ENCODE measurements at places on chromosomes 6 and 20.
A peak's percentile ranks its signal among the peaks of the same experiment; 100 is the strongest.

DNA sequence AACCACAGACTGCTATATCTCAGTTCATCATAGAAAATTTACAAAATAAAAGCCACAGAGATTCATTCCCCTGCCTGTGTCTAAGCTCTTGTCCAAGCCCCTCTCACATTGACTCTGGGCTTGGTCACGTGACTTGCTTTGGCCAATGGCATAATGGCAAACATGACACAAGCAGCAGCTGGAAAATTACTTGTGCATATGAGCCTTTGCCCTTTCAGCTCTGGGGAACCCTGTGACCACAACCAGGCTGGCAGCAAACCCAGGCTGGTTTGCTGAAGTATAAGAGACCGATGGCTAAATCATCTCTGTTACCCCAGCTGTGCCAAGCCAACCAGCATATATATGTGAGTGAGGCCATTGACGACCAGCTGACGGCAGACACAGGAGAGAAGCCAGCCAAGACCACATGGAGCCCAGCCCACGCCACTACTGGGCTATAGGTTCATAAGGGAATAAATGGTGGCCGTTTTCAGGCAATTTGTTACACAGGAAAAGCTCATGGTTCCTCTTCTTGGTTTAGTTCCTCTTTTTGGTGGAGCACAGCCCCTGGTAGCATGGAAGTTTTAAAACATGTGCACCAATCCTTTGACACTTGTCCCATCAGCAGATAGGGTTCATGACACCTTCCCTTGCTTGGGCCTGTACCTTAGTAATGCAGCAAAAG lies 31.8 kb upstream of the RSPO4 start:
- H3K4me3 ChIP-seq, result no peak overlapping the region
- peak overlapping the region; percentile 74 for H3K27ac ChIP-seq
- peaks cover 17% of the 10 kb centered on the region for H3K27me3 ChIP-seq
- peak; percentile 80 for ATAC-seq
- H3K4me1 ChIP-seq, result peaks cover 15% of the 10 kb centered on the region
- no peaks in the 10 kb centered on the region for H3K36me3 ChIP-seq

DNA sequence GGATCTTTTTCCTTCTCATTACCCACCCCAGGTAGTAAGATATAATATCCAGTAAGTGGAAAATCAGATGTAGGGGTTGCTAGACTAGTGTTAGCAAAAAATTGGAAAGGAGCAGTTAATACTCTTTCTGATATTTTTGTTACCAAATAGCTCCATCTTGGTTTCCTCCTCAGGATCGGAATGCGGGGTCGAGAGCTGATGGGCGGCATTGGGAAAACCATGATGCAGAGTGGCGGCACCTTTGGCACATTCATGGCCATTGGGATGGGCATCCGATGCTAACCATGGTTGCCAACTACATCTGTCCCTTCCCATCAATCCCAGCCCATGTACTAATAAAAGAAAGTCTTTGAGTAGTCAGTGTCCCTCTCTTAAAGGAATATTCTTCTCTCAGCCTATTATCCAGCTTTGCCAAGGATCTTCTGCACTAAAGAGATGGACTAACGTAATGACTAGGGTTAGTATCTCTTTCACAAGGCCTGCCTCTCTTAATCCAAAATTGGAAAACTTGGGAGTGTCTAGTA lies 1.5 kb downstream of the ROMO1 start:
- H3K27me3 ChIP-seq, result no peaks in the 10 kb centered on the region
- H3K27ac ChIP-seq, result peak overlapping the region; percentile 92
- peaks cover 32% of the 10 kb centered on the region for H3K4me1 ChIP-seq
- no peak for ATAC-seq

GRCh38 chr6:67433124-67433523 lies 1202.0 kb upstream of the ADGRB3 start:
- no peaks in the 10 kb centered on the region for H3K36me3 ChIP-seq
- H3K27ac ChIP-seq, result no peak overlapping the region
- H3K4me3 ChIP-seq, result no peak overlapping the region

DNA sequence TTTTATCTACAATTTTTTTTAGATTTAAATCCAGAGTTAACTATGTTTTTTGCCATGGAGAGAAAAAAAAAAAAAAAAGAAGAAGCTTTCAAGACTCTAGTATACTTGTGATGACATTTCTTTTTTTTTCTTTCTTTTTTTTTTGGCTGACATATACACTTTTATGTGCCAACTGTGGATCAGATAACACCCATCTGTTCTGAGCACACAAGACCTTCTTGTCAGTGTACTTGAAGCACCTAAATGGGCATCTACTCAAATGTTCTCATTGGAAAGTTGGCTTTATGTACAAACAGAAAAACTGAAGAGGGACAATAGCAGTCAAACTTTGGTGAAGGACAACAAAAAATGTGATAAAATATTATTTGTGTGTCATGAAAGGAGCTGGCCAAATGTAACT lies 904.5 kb downstream of the GRIK2 start:
- no peak for ATAC-seq
- H3K27ac ChIP-seq, result no peak overlapping the region
- H3K27me3 ChIP-seq, result no peaks in the 10 kb centered on the region
- H3K36me3 ChIP-seq, result no peaks in the 10 kb centered on the region
- no peaks in the 10 kb centered on the region for H3K4me1 ChIP-seq

DNA sequence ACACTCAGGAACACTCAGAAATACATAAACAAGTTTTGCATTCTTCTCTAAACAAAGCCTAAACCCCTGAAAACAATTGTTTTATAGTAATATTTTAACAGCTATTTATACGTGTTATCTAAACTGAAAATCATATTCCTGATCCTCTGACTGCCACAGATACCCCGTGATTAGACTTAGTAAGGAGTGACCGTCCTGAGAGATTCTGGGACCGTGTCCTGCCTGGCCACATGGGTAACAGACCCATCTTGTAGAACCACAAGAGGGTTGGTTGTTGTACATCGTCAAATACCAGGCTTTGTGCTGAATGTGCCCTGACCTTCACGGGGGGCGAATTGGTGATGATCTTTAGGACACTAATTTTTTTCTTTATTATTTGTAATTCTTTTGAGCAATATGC lies 214.4 kb downstream of the TMEM242 start:
- H3K27ac ChIP-seq, result peak overlapping the region; percentile 40
- H3K4me1 ChIP-seq, result peaks cover 34% of the 10 kb centered on the region
- no peak overlapping the region for H3K4me3 ChIP-seq

DNA sequence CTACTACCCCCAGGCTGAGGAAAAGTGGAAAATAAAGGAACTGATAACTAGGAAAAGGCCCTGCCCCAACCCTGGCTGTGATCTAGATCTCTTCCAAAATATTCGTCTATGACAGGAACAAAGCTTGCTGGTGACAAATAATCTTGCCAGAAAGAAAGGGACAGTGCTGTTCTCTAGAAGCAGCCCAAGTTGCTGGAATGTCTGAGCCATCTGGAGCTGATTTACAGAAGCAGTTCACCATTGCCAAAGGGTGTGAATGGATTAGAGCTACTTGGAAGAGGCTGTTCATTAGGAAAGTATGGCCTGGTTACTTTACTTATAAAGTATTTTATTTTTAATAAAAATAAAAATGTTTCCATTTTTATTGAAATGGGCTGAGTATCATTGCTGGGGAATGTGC lies 146.3 kb downstream of the EPM2A start:
- H3K27ac ChIP-seq, result no peak overlapping the region
- peaks cover 26% of the 10 kb centered on the region for H3K27me3 ChIP-seq
- no peaks in the 10 kb centered on the region for H3K4me1 ChIP-seq
- no peaks in the 10 kb centered on the region for H3K36me3 ChIP-seq

GRCh38 chr6:131972741-131973140 lies 21.6 kb upstream of the CCN2 start:
- H3K4me1 ChIP-seq, result no peaks in the 10 kb centered on the region
- H3K27me3 ChIP-seq, result no peaks in the 10 kb centered on the region
- no peak overlapping the region for H3K4me3 ChIP-seq

DNA sequence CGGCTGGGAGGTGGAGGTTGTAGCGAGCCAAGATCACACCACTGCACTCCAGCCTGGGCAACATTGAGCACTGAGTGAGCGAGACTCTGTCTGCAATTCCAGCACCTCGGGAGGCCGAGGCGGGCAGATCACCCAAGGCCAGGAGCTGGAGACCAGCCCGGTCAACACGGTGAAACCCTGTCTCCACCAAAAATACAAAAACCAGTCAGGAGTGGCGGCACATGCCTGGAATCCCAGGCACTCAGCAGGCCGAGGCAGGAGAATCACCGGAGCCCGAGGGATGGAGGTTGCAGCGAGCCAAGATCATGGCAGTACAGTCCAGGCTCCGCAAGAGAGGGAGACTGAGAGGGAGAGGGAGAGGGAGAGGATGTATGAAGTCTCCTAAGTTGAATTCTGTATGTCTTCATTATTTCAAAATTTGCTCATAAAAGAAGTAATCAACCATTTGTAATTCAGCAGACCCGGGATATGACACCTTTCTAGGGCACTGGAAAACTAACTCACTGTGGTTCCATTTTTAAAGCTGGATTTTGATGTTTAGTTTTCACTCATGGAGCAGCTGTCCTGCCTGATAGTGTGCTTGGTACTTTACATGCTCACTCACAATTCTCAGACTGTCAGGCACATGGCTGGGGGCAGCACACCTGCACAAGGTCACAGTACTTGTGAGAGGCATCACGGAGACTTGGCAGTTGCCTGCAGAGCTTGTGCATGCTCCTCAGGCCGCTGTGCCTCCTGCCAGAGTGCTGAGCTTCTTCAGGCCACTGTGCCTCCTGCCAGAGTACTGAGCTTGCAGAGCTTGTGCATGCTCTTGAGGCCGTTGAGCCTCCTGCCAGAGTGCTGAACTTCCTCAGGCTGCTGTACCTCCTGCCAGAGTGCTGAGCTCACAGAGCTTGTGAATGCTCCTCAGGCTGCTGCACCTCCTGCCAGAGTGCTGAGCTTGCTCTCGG lies 106.2 kb downstream of the ERMARD start:
- ATAC-seq, result no peak
- no peak overlapping the region for H3K4me3 ChIP-seq
- H3K36me3 ChIP-seq, result no peaks in the 10 kb centered on the region
- H3K27me3 ChIP-seq, result no peaks in the 10 kb centered on the region

GRCh38 chr6:2797564-2798031 lies 32.4 kb downstream of the WRNIP1 start:
- no peaks in the 10 kb centered on the region for H3K27me3 ChIP-seq
- H3K4me1 ChIP-seq, result peaks cover 29% of the 10 kb centered on the region
- no peak for ATAC-seq
- no peak overlapping the region for H3K4me3 ChIP-seq
- peaks cover 10% of the 10 kb centered on the region for H3K36me3 ChIP-seq

DNA sequence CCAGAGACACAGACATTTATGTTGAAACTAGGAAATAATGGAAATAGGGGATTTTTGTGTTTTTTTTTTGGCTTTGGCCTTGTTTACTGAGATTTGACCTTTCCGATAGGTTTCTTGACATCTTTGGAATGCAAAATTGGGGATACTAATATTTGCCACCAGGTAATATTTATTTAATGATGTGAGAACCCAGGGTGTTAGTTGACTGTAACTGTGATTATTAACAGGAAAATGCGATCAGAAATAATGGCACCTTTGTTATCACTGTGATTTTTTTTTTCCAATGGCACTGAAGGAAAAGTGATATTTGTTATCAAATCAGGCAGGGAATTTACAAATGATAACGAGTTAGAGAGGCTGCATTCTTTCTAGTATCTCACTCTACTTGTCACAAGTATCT lies 330.5 kb downstream of the SOX4 start:
- no peak overlapping the region for H3K27ac ChIP-seq
- no peak for ATAC-seq
- H3K36me3 ChIP-seq, result no peaks in the 10 kb centered on the region
- no peaks in the 10 kb centered on the region for H3K4me1 ChIP-seq

DNA sequence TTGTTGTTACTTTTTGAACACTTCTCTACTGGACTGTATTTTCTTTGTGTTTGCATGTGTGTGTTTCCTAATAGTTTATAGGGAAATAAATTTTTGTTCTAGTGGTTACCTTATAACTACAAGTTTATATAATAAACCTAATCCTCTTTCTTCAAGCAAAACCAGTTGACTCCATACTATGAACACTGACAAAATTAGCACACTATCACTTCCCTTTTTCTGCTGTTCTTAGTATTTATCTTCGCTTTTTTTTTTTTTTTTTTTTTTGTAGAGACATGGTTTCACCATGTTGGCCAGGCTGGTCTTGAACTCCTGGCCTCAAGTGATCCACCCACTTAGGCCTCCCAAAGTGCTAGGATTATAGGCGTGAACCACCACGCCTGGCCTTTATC lies 25.0 kb upstream of the C6orf62 start:
- peaks cover 40% of the 10 kb centered on the region for H3K4me1 ChIP-seq
- ATAC-seq, result peak; percentile 73
- H3K4me3 ChIP-seq, result peak overlapping the region; percentile 27
- H3K27ac ChIP-seq, result peak overlapping the region; percentile 88

- peak; percentile 94 for ATAC-seq
- H3K36me3 ChIP-seq, result no peaks in the 10 kb centered on the region
- peak overlapping the region; percentile 48 for H3K4me3 ChIP-seq
- H3K27ac ChIP-seq, result peak overlapping the region; percentile 45
- no peaks in the 10 kb centered on the region for H3K27me3 ChIP-seq
Observed at GRCh38 chr6:90411292-90411781, 114.7 kb upstream of the BACH2 start.

GRCh38 chr6:37648465-37649330 lies 49.0 kb downstream of the MDGA1 start:
- peak; percentile 54 for ATAC-seq
- H3K4me3 ChIP-seq, result no peak overlapping the region
- H3K27ac ChIP-seq, result peak overlapping the region; percentile 25
- H3K4me1 ChIP-seq, result peaks cover 31% of the 10 kb centered on the region
- H3K27me3 ChIP-seq, result peaks cover 39% of the 10 kb centered on the region

DNA sequence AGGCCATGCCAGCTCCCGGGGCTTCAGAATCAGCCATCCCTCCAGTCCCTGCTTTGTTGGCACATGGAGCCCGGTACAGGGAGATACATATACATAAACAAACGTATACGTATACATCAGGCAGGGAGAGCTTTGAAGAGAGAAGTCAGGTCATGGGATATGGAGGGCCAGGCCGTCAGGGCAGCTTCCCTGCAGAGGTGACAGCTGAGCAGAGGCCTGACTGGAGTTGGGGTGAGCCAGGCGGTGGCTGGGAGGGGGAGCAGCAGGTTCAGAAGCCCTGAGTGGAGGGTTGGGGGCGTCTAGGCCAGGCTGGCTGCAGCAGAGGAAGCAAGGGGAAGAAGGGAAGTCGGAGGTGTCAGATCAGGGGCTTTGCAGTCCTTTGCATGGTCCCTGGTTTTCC lies 61.7 kb downstream of the STK35 start:
- H3K27ac ChIP-seq, result no peak overlapping the region
- no peak for ATAC-seq
- H3K27me3 ChIP-seq, result no peaks in the 10 kb centered on the region
- H3K36me3 ChIP-seq, result no peaks in the 10 kb centered on the region

DNA sequence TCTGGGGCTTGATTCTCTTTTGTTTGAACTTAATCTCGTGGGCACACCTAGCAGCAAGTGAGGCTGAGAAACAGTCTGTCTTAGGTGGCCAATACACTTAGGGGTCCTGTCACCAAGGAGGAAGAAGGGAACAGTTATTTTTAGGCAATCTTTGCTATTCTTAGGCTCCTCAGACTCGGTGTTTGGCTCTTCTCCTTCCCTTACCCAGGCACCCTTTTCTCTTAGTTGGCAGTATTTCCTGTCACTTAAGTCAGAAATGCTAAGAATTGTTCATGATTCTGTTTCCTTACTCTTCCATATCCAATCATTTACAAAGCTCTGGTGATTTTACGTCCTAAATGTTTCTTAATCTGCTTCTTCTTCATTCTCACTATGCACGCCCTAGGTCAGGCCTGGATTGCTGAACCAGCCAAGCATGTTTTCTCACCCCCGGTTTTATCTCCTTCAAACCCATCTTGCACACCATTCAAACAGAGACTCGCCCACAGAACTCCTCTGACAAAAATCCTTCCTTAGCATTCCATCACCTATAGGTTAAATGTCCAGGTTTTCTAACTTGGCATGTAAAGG lies 45.2 kb upstream of the TMEM217 start:
- H3K27me3 ChIP-seq, result no peaks in the 10 kb centered on the region
- H3K36me3 ChIP-seq, result peaks cover 49% of the 10 kb centered on the region
- no peak overlapping the region for H3K27ac ChIP-seq
- H3K4me3 ChIP-seq, result no peak overlapping the region
- ATAC-seq, result no peak

Data from stimulated activated memory B cell treated with anti-CD40 and anti-IgM and Interleukin-4, amounts not matched to agents 10 μg/mL and 1 μg/mL and 100 μg/mL, for 72 hours (primary cell).